ENCODE measurements at places on chromosomes 5 and 9.

- no peak for DNase-seq
Observed at GRCh38 chr5:112696786-112697185, 40.9 kb upstream of the APC start.

DNA sequence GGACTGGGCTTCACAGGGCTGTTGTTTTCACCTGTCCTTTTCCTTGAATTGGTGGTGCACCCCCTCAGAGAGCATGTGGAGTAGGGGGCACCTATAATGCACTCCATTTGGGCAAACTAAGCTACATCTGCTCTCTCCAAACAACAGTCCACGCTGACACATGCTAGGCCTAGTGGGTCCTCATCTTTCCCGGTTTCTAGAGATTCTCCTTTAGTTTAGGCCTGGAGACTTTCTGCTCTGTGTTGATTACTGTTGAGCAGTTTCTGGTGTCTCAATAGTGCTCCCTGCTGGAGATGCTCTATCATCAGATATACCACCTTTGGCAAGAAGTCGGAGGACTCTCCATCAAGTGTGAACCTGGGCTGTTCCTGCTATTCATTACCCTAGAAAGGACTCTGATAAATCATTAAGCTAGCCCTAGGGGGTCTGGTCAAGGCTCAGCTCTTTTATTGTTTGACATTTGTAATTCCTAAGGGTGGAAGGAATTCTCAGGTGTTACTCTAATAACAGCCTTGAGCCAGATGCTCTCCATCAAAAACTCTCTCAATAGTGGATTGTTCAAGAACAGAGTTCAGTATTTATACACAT, 64.0 kb upstream of the FYB1 start:
- peak; percentile 33 for DNase-seq

DNA sequence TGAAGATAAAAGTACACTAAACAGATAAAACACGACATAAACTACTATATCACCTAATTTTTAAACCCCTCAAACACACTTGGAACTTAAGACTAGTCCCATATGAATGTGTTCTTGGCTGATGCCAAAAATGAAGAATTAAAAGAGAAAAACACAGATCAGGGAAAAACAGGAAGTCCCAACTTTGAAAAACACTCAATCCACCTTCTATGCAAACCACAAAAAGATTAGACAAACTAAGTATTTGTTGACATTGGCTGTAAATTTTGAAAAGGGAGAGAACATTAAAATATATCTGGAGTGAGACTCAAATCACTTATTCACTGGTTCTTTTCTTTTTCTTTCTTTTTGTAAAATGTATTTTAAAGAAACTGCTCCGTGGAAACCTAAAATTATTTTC, 81.4 kb downstream of the ANKH start:
- DNase-seq, result no peak

GRCh38 chr9:1683951-1684350, 331.2 kb upstream of the SMARCA2 start:
- no peak for DNase-seq

GRCh38 chr5:64742411-64742810, 26.1 kb downstream of the SREK1IP1 start:
- DNase-seq, result no peak

DNA sequence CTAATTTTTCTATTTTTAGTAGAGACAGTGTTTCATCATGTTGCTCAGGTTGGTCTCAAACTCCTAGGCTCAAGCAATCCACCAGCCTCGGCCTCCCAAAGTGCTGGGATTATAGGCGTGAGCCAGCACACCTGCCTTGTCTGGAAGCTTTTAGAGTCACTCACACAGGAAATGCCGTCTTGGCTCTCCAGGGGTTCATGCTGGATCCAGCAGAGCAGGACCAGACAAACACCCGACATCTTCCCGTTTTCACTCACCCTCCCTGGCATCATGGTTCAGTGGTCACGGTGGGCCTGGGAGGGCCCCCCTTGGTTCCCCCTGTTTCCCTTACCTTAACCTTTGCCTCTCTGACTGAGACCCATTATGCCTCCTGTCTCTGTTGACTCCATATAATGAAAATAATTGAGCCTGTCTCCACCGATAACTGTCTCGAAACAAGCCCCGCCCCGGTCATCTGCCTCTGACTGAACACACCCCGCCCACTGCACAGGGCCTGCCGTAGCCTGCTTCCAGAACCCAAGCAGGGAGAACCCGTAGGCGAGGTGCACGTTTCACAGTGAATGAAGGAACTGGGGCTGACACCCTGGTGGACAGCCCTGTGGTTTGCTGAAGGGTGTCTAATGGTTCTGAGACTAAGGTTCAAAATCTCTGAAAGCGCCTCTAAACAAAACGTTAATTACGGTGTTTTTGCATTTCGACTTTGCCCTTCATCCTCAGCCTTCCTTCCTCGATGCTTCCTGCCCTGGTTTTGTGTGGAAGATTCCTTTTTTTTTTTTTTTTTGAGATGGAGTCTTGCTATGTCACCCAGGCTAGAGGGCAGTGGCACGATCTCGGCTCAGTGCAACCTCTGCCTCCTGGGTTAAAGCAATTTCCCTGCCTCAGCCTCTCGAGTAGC, 39.7 kb upstream of the SPRY4 start:
- DNase-seq, result no peak

- DNase-seq, result no peak
Observed at GRCh38 chr5:108003178-108003577, 332.4 kb upstream of the EFNA5 start.

DNA sequence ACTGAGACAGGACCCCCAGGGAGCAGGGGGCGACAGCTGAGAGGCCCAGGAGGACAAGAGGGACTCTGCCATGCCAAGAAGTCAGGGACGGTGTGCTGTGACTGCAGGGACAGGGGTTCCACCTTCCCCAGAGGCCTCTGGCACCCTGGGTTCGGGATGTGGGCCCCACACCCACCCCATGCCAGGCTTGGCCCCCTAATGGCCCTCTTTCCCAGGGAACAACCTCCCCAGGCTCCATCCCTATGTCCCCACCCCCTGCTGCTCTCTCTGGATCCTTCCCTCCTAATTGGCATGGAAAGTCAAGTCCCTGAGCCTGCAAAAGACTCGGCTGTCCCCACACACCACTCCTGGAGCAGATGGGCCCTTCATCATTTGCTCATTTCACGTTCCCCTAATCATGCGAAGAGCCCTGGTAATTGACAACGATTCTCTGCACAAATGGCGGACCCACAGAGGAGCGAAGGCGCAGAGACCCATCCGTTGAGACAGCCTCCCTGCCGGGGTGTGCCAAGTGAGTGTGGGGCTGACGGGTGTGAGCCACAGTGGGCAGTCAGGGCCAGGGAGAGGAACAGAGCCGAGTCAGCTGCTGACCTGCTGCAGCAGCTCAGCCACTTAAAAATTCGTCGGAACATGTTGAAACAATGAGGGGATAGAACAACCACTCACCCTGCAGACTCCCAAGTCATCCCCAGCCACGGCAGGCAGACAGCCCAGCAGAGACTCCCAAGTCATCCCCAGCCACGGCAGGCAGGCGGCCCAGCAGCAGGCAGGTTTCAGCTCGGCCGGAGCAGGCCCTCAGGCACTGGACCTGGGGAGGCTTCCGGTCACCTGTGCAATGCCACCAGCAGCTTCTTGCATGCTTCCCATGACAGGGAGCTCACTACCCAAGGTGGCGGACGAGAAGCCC, 109.0 kb downstream of the VAV2 start:
- no peak for DNase-seq

DNA sequence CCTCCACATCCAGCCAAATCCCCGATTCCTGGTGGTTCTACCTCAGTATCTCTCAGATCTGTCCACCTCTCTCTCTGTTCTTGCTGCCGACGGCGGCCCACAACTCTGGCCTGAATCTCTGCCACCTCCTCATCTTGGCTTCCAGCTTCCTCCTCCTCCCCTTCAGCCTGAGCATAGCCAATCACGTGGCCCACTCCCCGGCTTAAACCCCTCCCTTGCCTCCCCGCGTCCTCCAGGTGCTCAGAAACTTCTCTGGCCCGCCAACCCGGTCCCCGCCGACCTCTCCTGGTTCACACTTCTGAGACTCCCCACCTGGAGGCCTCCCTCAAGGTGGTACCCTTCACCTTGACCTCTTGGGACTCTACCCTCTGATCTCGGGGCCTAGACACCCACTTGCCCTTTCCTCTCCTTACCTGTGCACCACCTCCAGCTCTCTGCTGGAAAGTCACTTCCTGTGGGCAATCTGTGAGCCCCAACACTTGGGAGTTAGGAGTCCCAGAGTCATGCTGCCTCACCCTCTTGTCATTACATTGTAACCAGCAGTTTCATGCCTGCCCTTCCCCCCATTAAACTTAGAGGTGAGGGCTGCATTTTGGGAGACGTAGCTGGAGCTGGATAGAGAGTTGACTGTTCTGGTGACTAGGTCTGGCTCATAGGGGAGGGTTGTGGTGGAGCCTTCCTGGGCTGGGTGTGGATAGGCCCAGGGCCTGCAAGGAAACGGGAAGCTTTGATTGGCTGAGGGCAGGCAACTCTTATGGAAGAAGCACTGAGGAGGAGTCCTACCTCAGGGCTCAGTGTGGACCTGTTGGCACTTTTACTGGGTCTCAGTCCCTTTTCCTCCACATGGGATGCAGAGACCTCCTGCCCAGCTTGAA, 4.5 kb upstream of the SET start:
- DNase-seq, result no peak

GRCh38 chr5:15676591-15676990, 176.6 kb downstream of the FBXL7 start:
- no peak for DNase-seq

DNA sequence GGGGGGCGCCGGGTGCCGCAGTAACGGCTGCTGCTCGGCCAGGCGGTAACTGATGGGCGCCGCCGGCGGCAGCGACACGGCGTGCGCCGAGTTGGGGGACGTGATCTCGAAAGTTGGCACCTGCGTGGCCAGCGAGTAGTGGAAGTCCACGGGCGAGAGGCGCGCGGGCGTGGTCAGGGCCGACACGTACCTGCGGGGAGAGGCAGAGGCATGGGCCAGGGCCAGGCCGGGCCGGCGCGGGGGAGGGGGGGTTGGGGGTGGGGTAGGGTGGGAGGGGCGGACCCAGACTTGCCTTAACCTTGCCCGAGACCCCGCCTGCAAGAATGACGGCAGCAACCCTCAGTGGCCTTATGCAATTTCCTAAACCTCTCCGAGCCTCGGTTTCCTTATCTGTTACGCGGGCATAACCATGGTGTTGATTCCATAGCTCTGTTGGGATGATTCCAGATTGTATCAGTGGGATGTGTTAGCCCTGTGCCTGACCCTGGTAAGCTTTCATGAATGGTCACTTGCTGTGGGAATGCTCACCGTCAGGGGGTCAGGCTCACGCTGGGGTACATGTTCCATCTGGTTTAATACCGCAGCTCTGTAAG, 53.0 kb downstream of the PSD2 start:
- no peak for DNase-seq

DNA sequence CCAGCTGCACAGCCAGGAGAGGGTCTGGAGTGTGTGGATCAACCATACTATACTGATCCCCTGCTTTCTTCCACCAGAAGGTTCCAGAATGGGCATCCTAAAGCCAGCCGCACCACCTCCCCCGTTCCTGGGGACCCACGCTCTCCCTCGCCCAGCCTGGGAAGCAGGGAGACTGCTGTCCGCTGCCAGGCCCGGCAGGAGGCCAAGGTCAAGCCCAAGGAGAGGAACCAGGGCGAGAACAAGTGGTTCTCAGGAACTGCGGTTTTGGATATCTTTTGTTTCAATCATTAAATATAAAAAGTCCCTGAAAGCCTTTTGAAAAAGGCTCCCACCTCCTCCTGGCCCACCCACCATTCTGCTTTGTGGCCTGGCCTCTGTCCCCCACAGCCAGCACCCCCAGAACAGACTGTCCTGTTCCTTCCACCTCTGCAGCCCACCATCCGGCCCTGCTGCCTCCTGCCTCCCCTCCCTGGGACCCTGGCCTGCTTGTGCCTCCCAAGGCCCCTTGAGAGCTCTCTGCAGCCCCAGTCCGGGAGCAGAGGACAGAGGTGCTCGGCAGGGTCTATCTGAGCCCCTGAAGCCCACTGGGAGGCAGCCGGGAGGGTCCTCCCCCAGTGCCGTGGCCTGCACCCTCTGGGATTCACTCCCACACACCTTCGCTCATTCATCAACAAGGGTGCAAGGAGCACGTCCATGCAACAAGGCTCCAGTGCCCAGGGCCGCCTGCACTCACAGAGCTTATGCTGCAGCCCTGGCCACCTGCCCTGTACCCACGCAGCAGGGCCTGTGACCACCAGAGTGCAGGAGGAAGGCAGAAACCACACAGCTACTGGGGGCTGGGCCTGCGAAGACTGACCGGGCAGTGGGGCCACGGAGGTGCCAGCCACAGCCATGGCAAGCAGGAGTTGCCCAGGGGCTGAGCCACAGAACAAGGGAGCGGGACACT, 614 bp upstream of the LCN6 start:
- DNase-seq, result no peak

GRCh38 chr5:126801992-126802294, 25.0 kb downstream of the LMNB1 start:
- no peak for DNase-seq

DNA sequence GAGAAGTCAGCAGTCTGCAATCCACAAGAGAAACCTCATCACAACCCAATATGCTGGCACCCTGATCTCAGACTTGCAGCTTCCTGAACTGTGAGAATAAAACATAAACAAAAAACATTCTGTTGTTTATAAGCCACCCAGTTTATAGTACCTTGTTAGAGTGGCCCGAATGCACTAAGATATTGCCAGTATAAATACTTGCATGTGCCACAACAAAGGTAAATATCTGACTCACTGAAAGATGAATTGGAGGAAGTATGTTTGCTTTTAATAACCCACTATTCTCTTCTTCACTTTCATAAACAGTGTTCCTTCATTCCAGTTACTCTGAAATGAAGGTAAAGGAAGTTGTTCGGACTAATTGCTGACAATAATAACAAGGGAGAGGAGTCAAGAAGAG, 1163.4 kb upstream of the CDH6 start:
- no peak for DNase-seq

DNA sequence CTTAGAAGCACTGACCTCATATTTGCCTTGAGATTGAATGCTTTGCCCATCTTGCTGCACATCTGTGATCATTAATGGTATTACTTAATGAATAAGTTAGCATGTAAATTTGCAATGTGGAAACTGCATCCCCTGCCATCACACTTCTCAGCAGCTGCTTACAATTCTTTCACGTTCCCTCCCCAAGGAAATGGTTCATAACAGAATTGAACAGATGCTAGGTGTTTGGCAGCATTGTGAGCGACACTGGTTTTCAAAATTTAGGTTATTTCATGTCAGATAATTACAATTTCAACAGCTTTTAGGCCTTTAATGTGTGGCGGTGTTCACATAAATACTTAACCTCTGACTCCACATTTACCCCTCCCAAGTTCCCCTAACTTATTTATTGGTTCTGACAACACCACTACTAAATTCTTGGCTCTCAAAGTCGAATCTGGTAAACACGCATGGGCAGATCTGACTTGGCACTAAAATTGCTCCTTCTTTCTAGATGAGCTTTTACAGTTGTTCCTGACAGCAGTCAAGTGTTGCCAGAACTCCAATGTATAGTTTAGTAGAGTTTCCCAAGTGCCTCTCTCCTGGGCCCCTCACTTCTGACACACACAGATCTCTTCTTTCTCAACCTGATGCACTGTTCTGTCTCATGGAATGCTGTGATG, 46.8 kb downstream of the SLC1A3 start:
- no peak for DNase-seq

GRCh38 chr5:128154943-128155342, 71.4 kb downstream of the SLC12A2 start:
- no peak for DNase-seq
